Left forelimb (tissue), 1 donor: ENCODE measurements at places on chromosomes 5 and 9.

DNA sequence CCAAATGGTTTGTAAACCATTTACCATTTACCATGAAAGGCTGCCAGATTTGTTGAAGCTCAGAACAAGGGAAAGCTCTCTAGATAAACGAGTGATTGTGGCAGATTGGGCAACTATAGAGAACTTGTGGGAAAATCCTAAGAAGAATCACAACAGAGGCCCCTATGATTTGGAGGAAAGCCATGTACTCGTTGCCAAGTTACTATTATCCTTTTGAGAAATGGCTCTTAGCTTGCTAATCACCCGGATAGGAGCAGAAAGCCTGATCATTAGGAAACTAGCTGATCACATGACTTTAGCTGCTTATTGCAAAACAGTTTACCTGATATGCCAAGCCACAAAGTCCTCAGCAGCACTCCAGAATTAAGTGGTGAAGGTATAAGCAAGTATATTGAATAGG, 23.5 kb upstream of the ATG10 start:
- DNase-seq: no peak

DNA sequence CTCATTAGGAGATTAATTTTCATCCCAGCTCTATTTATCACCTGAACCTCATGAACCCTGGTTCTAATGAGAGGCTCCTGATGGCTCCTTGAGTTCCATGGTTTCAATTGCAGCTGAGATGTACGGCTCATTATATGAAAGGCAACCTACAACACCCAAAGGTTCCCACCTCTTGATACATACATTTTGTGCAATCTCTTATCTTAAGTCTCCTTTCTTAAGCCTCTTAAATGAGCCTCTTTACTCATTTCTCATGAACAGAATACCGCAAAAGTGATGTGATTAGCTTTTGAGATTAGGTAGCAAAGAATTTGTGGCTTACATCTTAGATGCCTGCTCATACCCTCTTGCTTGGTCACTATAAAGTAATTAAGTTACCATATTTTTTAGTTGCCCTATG, 1964.0 kb upstream of the CDH6 start:
- DNase-seq: no peak

DNA sequence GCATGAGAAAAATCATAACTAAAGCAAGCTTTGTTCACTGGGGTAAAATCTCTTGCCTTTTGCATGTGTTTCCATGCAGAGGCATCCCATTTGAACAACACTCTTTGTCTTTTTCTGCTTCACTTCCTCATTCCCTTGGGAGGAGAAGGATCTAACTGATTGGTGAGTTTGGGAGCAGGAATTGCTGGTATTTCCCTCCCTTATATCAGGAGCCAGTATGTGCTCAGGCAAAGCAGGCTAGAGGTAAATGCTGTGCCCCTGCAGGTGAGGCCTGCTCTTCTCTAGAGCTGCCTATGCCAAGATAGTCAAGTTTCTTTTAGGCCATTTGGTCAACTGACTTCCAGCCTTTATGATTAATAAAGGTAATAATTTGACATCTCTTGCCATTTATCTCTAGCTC, 179.9 kb downstream of the COX7C start:
- DNase-seq: no peak

GRCh38 chr9:29285818-29286217, 1712.5 kb upstream of the C9orf72 start:
- no peak for DNase-seq

- no peak for DNase-seq
Observed at GRCh38 chr5:151288180-151288579, 15.4 kb downstream of the SLC36A3 start.

DNA sequence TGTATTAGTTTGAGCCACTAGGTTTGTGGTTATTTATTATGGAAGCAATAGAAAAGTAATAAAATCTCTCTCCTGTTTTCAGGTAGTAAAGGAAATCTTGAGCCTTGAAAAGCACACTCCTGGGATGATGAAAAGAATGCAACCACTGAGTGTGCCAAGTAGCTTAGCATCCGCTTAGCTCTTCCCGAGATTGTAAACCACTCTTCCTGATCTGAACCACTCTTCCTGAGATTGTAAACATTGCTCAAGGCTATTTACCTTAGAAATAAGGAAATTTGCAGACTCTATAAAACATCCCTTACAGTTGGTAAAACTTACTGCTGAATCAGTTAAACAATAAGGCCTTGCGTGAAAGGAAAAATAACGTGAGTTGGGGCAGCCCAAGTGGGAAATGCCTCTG, 17.4 kb upstream of the IL33 start:
- no peak for DNase-seq

GRCh38 chr9:114487607-114488300, 17.5 kb downstream of the WHRN start:
- no peak for DNase-seq

GRCh38 chr5:169637549-169638121, 560 bp downstream of the DOCK2 start:
- DNase-seq: no peak

GRCh38 chr5:10250806-10251276, 761 bp downstream of the CCT5 start:
- no peak for DNase-seq

GRCh38 chr5:145913701-145914100, 22.7 kb upstream of the SH3RF2 start:
- no peak for DNase-seq

- no peak for DNase-seq
Observed at GRCh38 chr5:39169081-39169480, 50.3 kb downstream of the FYB1 start.

- no peak for DNase-seq
Observed at GRCh38 chr9:82499337-82499736, 510.8 kb downstream of the SPATA31D1 start.

- no peak for DNase-seq
Observed at GRCh38 chr5:82011761-82012160, 39.9 kb downstream of the ATG10 start.

- no peak for DNase-seq
Observed at GRCh38 chr5:38381361-38381760, 123.0 kb downstream of the EGFLAM start.

- DNase-seq: no peak
Observed at GRCh38 chr9:22919423-22919822, 472.8 kb downstream of the DMRTA1 start.

GRCh38 chr5:172645271-172646055, 4.4 kb downstream of the NEURL1B start:
- no peak for DNase-seq

DNA sequence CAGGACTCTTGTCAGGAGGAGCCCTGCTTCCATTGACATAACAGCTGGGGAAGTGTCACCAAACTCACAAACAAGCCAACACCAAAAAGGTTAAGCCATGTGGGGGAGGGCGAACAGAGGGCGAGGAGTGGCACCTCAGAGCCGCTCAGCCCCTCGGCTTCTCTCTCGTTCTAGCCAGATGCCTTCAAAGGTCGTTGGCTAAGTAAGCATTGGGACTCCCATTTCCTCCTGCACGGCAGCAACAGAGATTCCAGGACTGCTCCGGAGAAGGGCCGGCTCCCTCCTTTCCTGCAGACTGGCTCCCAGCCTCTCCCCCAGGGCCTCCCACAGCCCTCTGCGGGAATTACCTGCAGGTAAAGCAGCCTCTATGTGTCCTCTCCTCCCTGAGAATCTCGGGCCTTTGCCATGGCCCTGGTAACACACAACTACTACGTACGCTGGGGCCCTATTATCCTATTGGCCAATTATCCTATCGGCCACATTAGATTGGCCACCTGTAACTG, 52.1 kb upstream of the RNU6ATAC start:
- no peak for DNase-seq

- no peak for DNase-seq
Observed at GRCh38 chr5:53399926-53400697, 80.3 kb upstream of the FST start.

DNA sequence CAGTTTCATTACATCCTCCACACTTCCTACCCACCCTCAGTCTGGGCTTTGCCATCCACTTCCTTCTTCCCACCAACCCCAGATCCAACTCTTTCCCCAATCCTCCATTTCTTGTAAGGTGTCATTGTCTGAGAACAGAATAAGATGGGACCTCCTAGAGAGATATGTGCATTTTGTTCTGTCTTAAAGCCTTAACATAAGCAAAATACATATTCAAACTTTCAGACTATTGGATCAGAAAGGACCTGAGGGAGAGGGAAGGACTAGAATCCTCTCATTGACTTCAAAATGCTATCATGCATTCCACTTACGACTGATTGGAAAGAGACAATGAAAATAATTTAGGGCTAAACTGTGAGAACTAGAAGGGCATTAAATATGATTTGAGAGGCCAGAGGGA, 43.0 kb downstream of the AGXT2 start:
- no peak for DNase-seq

DNA sequence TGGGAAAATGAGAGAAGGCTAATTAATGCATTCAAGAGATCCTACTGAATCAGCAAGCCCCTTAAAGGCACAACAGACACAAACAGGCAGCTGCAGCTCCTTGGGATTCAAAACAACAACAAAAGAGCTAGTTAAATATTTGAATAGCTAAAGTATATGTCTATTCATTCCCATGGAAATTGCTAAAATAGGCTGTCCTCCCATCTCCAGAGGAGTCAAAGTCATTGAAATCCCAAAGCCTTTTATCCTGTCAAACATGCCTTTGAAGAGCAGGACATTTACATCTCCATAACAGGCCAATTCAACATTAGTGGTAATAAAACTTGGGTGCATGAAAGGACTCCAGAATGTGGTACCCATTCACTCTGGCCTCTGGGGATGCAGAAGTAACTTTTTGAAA, 177.4 kb downstream of the NTRK2 start:
- DNase-seq: no peak

DNA sequence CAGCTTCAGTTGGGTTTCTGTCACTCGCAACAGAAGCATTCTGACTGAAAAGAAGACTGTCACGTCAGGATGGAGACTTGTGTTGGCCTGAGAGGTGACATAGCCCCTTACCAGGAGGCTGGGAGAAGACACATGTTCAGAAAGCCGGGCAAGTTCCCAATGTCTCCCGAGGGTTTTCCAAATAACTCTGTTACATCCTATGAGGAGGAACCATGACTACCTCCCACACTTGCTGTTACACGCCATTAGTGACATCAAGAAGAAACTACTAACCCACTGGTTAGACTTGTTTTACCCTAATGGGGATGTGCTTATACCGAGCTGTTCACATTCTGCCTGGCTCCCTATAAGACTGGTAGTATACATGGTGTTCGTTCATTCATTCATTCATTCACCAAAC, 33.3 kb downstream of the SH3PXD2B start:
- DNase-seq: no peak

DNA sequence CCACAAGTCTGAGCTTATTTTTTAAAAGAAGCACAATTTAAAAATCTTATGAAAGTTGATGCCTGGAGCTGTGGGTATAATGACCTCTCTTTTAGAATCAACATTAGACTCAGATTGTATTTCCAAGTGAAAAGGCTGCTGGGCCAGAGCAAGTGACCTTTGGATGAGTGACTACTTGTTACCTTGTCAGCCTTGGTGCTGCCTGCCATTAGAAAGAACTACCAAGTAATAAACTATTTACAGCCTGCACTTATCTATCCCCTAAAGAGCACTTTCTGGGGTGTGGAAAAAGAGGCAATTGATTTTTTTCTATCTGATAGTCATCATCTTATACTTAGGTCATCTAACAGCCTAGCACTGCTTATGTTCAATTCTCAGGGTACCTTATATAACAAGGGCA, 134.9 kb upstream of the FBXL17 start:
- no peak for DNase-seq
